ENCODE measurements at places on chromosomes 11 and 22. TPM values are rescaled to one million over a fixed set of nuclear protein-coding genes. Genes with fewer than 3 reads are reported as not detected.

DNA sequence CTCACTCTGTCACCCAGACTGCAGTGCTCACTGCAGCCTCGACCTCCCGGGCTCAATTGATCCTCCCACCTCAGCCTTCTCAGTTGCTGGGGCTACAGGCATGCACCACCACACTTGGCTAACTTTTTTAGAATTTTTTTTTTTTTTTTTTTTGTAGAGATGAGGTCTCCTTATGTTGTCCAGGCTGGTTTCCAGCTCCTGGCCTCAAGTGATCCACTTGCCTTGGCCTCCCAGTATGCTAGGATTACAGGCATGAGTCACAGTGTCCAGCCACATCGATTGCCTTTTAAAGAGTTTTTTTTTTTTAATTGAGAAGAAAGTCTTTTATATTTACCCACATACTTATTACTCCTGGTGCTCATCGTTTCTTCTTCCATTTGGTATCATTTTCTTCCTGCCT, 30.0 kb downstream of the PARVG start:
- no peak for DNase-seq

DNA sequence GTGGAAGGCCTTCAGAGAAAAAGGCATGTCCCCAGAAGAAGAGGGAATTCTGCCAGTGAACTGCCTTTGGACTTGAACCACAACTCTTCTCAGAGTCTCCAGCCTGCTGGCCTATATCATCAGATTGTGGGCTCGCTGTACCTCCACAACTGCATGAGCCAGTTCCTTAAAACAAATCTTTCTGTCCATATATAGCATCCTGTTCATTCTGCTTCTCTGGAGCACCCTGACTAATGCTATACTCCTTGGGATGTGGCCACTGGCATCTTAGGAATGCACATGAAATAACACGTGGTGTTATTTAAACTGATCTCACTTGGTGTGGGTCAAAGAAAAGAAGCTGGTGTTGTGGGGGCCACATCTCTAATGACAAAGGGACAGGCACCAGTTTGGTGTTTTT, 58.3 kb upstream of the VSTM5 start:
- no peak for DNase-seq

DNA sequence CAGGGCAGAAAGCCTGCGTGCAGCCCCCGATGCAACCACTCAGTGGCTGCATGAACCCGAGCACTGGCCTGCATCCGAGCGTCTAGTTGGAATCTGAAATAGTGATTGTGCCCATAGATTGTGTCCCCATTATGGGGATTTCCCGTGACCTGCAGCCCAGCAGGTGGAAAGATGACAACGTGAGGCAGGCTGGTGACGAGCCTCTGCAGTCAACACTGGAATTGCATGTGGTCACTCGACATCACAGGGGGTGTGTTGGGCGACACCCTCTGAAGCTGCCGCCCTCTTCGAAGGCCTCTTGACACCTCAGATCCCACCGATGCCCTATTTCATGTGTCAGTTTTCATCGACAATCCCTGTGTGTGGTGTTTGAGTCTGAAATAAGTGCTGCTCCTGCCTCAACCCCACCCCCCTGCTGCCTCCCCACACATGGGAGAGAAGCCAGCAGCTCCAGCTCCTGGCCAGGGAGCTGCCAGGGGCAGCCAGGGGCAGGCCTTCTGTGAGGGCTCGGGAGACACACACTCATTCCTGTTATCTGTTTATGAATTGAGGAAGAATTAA, 172.0 kb upstream of the B3GAT1 start:
- DNase-seq: peak; percentile 87

GRCh38 chr11:31437742-31438435, 68.2 kb downstream of the DNAJC24 start:
- no peak for DNase-seq

DNA sequence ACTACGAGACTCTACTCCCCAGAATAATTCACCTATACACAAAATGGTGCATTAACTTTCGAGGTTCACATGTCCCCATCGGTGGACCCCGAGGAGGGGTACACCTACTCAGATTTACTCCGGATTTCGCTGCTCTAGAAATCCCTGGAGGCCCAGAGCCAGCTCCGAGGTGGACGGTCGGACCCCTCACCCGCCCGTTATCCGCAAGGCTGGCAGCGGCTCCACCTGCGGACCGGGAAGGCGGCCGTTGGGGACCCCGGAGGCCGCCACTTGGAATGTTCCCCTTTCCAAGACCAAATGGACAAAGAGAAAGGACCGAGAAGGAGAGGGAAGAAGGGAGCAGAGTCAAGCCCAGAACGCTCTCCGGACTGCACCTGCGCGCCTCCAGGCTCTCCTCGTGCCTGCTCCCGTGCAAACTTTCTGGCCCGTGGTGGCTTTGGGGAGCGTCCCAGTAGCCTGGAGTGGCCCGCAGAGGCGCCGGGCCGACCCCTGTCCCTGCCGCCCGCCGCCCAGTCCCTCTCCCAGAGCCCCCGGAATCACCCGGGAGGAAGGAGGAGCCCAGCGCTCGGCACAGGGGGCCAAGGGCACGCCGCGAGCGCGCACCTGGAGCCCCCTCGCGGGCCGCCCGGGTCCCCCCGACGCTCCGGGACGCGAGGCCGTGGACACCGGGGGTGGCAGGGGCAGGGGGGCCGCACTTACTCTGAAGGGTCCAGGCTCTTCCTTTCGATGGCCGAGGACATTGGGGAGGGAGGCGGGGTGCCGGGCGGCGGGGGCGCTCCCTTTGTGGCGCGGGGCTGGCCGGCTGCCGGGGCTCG, 23.0 kb downstream of the LMO2 start:
- DNase-seq: no peak

The LZTR1 gene
- total RNA-seq: 76.3 TPM

The PAFAH1B2 gene
- total RNA-seq: 63.0 TPM

The LYVE1 gene
- 150 TPM for total RNA-seq

Measured in esophagus muscularis mucosa (tissue), 4 donors.